ENCODE measurements at places on chromosomes 12 and 14. TPM values are rescaled to one million over a fixed set of nuclear protein-coding genes. Genes with fewer than 3 reads are reported as not detected.

DNA sequence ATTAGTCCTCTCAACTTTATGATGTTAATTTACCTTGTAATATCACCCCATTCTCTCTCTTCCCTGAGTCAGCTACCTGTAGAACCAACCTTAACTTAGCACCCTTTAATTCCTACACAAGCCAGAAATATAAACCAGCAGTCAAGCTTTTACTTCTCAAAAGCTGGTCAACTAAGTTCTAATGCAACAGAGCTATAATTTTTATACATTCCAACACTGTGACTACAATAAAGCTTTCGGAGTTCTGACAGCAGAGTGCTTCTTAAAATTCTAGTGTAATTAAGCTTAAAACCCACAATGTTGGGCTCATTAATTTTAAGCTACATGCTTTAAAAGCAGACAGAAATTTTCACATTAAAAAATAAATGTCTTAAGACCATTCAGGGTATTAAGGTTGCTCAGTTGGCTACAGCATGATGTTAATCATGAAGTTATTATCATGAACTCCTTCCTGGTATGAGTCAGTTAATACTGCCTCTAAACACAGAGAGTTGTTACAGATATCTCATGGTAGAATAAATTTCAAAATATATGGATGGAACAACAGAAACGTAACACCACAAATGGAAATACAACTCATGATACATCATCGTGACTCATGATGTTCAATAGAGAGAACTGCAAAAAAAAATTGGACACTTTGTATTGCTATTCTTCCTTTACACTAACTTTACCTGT, 126.7 kb downstream of the EPS8 start:
- DNase-seq: no peak
- H3K27me3 ChIP-seq: no peaks in the 10 kb centered on the region
- no peaks in the 10 kb centered on the region for H3K4me1 ChIP-seq
- no peak overlapping the region for H3K4me3 ChIP-seq

DNA sequence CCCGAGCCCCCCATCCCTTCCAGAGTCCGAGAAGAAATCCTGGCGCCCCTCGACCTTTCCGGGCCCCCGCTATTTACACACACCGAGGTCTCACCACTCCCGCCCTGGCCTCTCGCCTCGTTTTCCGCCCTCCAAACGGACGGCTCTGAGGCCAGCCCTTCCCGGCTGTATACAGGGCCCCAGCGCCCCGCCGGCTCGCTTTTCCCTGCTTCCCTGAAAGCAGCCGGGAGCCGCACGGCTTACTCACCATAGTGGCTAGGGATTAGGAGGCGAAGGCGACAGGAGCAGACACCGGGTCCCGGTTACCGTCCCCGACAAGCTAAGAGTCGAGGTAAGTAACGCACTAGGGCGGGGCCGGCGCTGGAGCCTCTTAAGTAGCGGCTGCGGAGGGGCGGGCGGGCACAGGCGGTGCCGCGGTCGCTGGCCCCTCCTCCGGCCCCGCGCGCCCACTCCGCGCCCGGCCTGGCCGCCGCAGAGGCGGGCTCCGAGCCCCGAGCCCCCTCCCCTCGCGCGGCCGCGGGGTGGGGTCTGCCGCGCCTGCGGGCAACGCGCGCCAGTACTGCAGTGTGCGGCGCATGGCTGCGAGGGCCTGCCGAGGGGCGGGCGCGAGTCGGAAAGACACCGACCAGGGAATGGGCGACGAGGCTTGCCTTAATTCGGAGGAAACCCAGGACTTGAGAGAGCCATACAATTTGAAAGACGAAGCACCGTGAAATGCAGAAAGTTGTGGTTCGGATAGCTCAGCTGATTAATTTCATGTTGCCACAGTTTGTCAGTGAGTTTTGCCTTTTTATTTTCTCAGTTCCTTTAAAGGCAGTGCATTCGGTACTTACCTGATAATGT, at the start of gene TUBA1B:
TUBA1B (minus strand) TSS at position 345 of the 843 bp plus-strand sequence; CDS start at position 250, 95 bp downstream.
- peak; percentile 94 for DNase-seq
- peaks cover 33% of the 10 kb centered on the region for H3K4me1 ChIP-seq
- peak within 1 kb of the TSS; percentile 79 for H3K4me3 ChIP-seq
- no peaks in the 10 kb centered on the region for H3K27me3 ChIP-seq

GRCh38 chr14:72434856-72435255, 459.0 kb downstream of the DPF3 start:
- H3K36me3 ChIP-seq: no peaks in the 10 kb centered on the region
- H3K4me1 ChIP-seq: no peaks in the 10 kb centered on the region
- no peak overlapping the region for H3K27ac ChIP-seq
- DNase-seq: no peak

- no peaks in the 10 kb centered on the region for H3K27me3 ChIP-seq
- peaks cover 46% of the 10 kb centered on the region for H3K36me3 ChIP-seq
- peak overlapping the region; percentile 72 for H3K4me3 ChIP-seq
- no peak for DNase-seq
- peak overlapping the region; percentile 94 for H3K27ac ChIP-seq
These were observed 803 bp downstream of the NOP9 start for GRCh38 chr14:24300326-24300980.

- H3K4me3 ChIP-seq: peak overlapping the region; percentile 5
- peak; percentile 45 for DNase-seq
- H3K36me3 ChIP-seq: no peaks in the 10 kb centered on the region
- peaks cover 36% of the 10 kb centered on the region for H3K27me3 ChIP-seq
- peaks cover 3% of the 10 kb centered on the region for H3K4me1 ChIP-seq
These were observed 11.0 kb downstream of the OR6S1 start for GRCh38 chr14:20630340-20631022.

- H3K36me3 ChIP-seq: no peaks in the 10 kb centered on the region
- no peak overlapping the region for H3K27ac ChIP-seq
- peaks cover 3% of the 10 kb centered on the region for H3K27me3 ChIP-seq
- no peaks in the 10 kb centered on the region for H3K4me1 ChIP-seq
These were observed 44.0 kb upstream of the OTX2 start for GRCh38 chr14:56854325-56854724.

DNA sequence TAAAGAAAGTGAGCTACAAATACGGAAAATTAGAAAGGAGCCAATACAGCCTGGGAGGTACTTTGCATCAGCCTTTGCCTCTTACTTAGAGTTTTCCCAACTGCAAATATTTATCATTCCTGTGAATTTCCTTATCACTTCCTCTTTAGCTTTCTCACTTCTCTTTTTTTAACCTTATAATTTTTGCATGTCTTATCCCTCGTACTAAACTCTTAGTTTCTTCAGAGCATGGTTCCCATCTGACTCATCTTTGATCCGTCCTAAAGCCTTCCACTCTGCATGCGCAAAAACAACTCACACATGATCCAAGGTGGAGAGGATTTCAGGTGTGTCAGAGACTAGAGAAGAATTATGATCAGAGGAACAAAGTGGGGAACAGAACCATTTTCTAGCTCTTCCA, 9.6 kb upstream of the SNAPC1 start:
- H3K4me1 ChIP-seq: peaks cover 23% of the 10 kb centered on the region
- no peaks in the 10 kb centered on the region for H3K27me3 ChIP-seq
- H3K4me3 ChIP-seq: no peak overlapping the region
- H3K36me3 ChIP-seq: no peaks in the 10 kb centered on the region

DNA sequence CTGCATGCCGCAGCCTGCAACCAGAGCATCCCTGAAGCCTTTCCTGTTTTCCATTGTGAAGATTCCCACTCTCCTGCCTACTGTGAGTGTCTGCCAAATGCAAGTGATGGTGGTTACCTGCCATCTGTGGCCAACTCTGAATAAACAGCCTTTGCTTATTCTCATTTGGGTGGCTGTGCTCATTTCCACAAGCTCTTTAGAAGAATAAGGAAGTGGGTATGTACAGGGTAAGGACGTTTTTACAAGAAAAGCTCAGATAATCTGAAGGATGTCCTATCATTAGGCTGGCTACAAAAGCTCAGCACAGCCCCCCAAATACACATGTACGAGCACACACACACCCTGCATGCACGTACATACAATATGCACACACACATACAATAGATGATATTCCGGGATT, 7.3 kb upstream of the RNASE1 start:
- H3K27ac ChIP-seq: no peak overlapping the region
- no peak overlapping the region for H3K4me3 ChIP-seq
- no peaks in the 10 kb centered on the region for H3K4me1 ChIP-seq
- no peak for DNase-seq
- H3K36me3 ChIP-seq: no peaks in the 10 kb centered on the region
- H3K27me3 ChIP-seq: no peaks in the 10 kb centered on the region

DNA sequence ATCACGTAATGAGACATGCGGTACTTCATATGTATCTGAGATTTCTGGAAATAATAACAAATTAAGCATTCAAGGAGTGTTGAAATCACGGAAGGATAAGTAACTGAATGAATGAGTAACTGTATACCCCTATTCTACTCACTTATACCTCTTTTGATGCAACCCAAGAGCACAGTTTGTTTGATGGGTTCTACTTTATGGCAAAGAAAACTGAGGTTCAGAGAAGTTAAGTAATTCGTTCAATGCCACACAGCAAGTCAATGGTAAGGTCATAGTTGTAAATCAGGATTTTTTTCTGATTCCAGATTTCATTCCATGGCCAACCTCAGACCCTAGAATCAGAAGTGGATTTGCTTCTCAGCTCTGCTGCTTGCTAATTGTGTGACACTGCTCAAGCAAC, 544.5 kb upstream of the TBX3 start:
- H3K4me1 ChIP-seq: no peaks in the 10 kb centered on the region
- H3K36me3 ChIP-seq: no peaks in the 10 kb centered on the region
- no peak overlapping the region for H3K4me3 ChIP-seq
- H3K27ac ChIP-seq: no peak overlapping the region
- H3K27me3 ChIP-seq: no peaks in the 10 kb centered on the region
- no peak for DNase-seq

GRCh38 chr14:92830902-92831301, 36.8 kb downstream of the GOLGA5 start:
- DNase-seq: no peak
- no peaks in the 10 kb centered on the region for H3K27me3 ChIP-seq
- no peaks in the 10 kb centered on the region for H3K4me1 ChIP-seq
- H3K4me3 ChIP-seq: no peak overlapping the region
- H3K27ac ChIP-seq: no peak overlapping the region

GRCh38 chr12:46373301-46374296, 1.0 kb upstream of the SLC38A2 start:
- H3K4me3 ChIP-seq: peak overlapping the region; percentile 30
- H3K4me1 ChIP-seq: peaks cover 20% of the 10 kb centered on the region
- peak; percentile 55 for DNase-seq
- peak overlapping the region; percentile 99 for H3K27ac ChIP-seq
- H3K27me3 ChIP-seq: no peaks in the 10 kb centered on the region

MGP gene
- total RNA-seq: 243 TPM

GRIP1 gene
- total RNA-seq: 8.7 TPM

RGS6 gene
- total RNA-seq: not detected

CNTN1 gene
- 2.0 TPM for total RNA-seq

CCDC197 gene
- total RNA-seq: not detected

All from transverse colon (tissue), 4 donors.